ENCODE measurements at places on chromosomes 6 and 20.

GRCh38 chr6:137928286-137928685 lies 61.2 kb downstream of the TNFAIP3 start:
- no peak for DNase-seq

DNA sequence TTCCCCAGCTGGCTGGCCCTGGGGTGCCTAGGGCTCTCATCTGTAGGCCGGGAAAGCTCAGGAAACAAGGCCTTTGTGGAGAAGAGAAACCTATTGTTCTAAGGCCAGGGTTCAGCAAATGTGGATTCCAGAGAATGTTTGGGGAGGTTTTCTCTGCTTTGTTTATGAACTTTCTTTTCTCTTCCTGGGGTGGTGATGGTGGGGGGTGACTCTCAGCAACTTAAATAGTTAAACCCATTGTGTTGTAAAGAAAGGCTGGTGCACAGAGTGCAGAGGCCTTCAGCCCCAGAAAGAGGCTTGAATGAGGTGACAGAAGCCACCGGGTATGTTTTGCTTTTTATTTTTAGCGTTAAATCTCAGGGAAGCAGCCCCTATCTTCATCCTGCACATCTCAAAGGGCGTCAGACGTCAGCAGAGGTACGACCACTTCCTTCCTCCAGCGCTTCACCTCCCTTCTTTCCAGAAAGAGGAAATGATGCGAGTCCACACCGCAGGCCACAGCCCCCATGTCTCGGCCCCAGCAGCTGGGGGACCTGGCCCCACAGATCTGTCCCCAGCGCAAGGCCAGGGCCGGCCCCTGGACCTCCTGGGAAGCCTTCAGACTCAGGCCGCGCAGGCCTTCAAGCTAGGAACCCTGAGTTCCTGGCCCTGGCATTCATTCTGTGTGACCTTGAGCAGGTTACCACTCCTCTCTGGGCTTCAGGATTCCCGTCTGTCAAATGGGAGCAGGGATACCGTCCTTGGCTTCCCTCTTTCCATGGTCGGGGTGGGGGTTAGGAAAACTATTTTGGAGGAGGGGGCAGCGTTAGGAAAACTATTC lies 605 bp upstream of the PPP1R16B start:
- DNase-seq, result no peak

- peak; percentile 65 for DNase-seq
These were observed 143.2 kb upstream of the TENT5A start for GRCh38 chr6:81895511-81896185.

DNA sequence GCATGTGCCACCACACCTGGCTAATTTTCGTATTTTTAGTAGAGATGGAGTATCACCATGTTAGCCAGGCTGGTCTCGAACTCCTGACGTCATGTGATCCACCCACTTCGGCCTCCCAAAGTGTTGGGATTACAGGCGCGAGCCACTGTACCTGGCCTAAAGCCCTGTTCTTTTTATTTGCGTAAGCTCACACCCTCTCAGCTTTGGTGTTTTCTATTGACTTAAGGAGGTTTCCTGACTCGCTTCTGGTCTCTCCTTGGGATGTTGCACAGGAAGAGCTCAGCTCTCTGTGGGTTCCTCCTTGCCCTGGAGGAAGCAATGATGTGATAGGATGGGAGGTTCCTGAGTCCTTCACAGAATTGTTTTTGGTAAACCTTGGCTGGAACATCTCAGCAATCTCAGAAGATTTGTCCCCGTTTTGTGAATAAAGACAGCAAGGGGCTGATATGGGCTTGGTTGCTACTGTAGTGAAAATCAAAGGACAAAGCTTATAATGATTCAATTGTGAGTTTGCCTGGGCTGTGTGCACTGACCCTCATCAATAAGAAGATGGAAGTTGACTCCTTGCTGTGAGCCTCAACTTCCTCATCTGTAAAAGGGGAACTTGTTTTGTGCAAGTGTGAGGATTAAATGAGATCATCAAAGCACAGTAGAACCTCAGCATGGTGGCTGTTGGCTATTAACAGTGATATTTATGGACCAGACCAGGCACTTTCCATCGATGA lies 27.0 kb downstream of the TOX2 start:
- no peak for DNase-seq

DNA sequence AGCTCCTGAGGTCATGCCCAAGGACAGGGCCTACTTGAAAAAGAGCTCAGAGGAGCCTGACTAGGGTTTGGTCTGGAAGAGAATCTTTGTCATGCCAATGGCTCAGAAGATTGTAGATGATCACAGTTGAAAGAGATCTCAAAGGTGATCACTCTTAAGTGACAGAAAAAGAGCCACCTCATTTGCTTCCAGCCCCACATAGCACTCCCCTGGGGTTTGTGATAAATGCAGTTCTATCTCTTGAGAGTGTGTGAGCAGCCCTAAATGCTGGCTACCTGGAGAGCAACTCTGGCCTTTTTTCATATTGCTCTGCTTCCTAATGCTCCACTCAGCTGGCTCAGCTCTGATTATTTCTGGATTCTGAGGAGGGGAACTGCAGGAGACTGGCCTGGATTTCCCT lies 39.3 kb downstream of the KLHL32 start:
- DNase-seq, result no peak

DNA sequence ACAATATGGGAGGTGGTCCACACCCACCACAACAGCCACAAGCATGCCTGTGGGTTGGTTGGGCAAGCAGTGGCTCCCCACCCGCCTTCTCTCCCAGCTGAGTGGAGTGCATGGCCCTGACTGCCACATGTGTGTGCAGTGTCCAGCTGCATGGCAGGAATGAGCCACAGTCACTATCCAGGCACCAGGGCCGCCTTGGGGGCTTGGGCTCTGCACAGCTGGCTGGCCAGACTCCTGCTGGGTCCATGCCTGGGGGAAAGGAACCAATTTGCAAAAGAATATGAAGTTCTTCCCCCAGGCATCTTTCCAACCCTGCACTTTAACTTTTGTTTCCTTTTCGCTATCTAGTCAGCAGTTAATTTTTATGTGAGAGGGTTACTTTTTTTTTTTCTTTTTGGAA lies 11.6 kb upstream of the ASCC3 start:
- no peak for DNase-seq

- DNase-seq, result no peak
These were observed 12.6 kb downstream of the PLCB4 start for GRCh38 chr20:9081423-9081966.

GRCh38 chr20:36700438-36700837 lies 45.5 kb downstream of the NDRG3 start:
- no peak for DNase-seq

GRCh38 chr20:3995749-3996320 lies 19.5 kb downstream of the RNF24 start:
- DNase-seq, result no peak

GRCh38 chr6:162670345-162670744 lies 57.2 kb downstream of the PRKN start:
- DNase-seq, result no peak

GRCh38 chr6:26223650-26224546 lies 136.7 kb downstream of the HFE start:
- DNase-seq, result no peak

Measured in smooth muscle cell of the brain vasculature (primary cell).